ENCODE measurements at places on chromosomes 5 and 9. TPM values are rescaled to one million over a fixed set of nuclear protein-coding genes. Genes with fewer than 3 reads are reported as not detected.

PCSK5 gene
- polyA plus RNA-seq, result 8.8 TPM

FOXD4 gene
- polyA plus RNA-seq, result 1.4 TPM

POLK gene
- 19.4 TPM for polyA plus RNA-seq

AMBP gene
- not detected for polyA plus RNA-seq

HMGXB3 gene
- 29.4 TPM for polyA plus RNA-seq

BTNL8 gene
- 0.39 TPM for polyA plus RNA-seq

NUTM2F gene
- not detected for polyA plus RNA-seq

FAXDC2 gene
- polyA plus RNA-seq, result 29.0 TPM

DMRT3 gene
- polyA plus RNA-seq, result 1.0 TPM

KIF4B gene
- 0.11 TPM for polyA plus RNA-seq

DDX46 gene
- polyA plus RNA-seq, result 53.1 TPM

ATG12 gene
- 79.0 TPM for polyA plus RNA-seq

TPM2 gene
- polyA plus RNA-seq, result 76.6 TPM
